ENCODE measurements at places on chromosomes 4 and X.

DNA sequence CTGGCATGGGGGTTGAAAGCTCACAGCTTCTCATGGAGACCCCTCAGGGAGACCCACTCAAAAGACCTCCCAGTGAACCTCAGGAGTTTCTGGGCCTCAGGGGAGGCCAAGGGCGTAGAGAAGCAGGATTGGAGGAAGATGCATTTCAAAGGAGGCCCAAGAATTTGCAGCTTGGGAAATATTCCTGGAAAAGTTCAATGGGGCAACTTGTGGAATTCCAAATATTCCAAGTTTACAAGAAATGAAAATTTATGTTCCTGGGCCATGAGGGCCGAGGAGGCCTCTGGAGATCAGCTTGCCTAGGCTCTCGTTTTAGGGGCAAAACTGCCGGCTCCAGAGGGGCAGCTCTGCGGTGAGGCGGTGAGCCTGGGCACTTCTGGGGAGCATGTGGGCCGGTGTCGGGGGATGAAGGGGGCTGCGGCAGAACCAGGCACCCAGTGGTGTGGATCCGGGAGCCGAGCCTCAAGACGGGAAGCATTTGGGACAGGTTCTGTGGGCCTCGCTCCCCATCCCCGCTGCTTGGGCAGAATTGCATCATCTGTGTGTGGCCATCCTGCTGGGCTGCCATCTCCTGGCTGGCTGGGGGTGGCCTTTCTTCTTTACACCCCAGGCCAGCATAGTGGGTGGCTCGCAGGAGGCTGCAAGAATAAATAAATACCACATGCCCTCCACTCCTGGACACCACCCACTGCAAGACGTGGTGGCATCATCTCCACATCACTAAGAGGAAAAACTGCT is 54.6 kb upstream of the GPR78 start:
- no peak for DNase-seq

GRCh38 chrX:9867753-9868152 is 81.5 kb downstream of the SHROOM2 start:
- DNase-seq: no peak

DNA sequence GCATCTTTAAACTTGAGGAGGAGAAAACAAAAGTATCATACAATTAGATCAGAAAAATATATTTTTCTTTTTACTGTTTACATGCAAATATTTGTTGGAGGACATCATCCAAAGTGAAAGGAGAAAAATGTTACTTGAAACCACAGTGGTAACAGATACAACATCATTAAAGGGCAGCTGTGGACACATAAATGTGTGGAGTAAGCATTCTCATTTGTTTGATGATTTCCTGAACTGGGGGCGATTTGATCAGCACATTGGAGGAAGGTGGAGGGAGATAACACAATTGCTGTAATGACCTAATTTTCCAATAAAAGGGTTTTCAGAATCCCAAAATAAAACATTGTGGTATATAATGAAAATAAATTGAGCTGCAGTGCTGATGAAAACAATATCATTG is 314.5 kb upstream of the HS3ST1 start:
- DNase-seq: peak; percentile 14

DNA sequence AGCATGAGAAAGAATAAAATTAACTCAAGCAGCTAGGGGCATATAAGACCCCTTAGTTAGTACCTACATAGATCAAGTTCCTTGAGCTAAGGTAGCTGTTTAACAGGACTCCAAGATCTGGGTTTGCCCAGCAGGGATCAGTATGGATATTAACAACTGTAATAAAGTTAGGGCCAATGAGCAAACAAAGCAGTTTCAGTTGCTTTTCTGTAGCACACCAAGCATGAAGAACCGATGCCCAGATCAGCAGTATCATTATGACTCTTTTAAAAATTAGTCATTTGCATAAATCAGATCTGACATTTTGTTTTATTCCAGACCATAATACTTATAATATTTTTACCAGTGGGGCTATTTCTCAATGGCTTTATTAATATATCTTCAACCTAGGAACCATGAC is 80.9 kb downstream of the C4orf33 start:
- DNase-seq: no peak

DNA sequence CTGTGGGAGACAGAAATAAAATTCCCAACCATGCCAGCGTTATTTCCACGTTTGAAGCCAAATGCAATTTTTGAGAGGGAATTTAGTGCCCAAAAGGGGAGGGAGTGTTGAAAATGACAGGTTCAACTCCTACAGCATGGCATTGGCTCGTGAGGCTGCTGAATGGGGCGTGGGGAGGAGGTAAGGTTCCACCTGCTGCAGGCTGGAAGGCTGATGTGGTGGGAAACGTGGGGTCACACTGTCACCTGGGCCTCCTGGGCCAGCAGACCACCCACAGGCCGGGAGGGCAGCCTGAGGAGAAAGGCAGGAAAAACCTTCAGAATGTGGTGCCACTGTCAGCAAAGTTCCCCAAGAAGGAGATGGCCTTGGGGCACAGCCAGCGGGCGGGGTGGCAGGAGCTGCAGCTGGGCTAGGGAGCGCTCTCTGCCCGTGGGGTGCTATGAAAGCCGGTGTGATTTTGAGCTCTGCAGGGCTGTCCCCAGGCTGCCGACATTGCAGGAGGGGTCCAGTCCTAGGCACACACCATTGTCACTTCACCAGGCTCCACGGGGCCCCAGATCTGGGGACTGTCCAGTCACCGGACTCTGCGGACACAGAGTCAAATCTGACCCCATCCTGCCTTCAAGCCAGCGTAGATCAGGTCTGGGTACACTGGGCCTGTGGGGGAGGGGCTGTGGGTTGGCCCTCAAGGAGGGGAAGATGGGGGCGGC is 19.6 kb downstream of the MSANTD1 start:
- no peak for DNase-seq

- no peak for DNase-seq
These were observed 139.2 kb downstream of the ASMT start for GRCh38 chrX:1754077-1754476.

DNA sequence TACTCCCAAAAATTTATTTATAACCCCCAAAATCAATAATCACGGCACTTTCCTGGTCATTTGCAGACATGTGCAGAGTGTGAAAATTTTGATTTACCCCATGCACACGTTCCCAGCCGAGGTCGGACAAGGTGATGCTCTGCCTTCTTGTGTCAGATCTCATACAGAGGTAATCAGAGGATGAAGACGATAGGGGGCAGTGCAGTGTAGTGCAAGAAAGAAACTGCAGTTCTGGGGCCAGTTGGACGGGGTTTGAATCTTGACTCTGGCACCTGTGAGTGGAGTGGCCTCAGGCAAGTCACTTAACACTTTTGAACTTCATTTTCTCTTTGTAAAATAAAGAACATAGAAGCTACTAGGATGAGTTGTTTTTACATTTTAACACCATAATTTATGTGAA is 88.4 kb downstream of the FRMPD3 start:
- no peak for DNase-seq

DNA sequence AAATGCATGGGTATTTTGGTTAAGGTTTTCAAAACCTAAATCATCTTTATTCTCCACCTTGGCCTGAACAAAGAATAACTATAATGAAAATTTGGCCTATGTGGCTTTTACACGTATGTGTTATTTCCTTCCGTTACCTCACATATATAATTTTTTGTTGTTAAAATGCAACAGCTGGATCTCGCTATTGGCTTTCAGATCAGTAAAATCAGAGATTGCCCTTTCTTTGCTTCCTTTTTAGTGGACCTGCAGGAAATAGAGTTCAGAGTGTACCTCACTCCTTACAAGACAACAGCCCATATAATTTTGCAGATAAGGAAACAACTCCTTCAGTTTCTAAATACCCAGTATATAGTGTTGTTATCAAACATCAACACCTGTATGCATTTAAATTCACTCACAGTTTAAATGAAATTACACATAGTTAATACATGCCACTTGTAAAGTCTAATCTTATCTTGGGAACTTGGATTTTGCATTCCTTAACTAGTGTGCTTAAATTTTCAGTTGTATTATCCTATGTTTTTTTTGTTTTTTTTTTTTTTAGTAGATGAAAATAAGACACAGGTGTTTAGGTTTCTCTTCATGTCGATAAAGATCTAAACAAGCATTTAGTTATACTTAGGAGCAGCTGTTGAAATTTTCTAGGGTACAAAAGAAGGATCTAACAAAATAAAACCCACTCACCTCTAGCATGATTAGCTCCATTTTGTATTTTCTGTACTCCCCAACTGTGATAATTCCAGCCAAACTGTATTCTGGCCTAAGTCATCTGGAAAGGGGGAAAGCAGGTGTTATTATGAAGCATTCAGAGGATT is 96.2 kb upstream of the SPRY1 start:
- DNase-seq: no peak

GRCh38 chr4:176313596-176314336 is 6.0 kb upstream of the SPCS3 start:
- DNase-seq: no peak

GRCh38 chr4:137510557-137511265 is 21.6 kb downstream of the PCDH18 start:
- no peak for DNase-seq

DNA sequence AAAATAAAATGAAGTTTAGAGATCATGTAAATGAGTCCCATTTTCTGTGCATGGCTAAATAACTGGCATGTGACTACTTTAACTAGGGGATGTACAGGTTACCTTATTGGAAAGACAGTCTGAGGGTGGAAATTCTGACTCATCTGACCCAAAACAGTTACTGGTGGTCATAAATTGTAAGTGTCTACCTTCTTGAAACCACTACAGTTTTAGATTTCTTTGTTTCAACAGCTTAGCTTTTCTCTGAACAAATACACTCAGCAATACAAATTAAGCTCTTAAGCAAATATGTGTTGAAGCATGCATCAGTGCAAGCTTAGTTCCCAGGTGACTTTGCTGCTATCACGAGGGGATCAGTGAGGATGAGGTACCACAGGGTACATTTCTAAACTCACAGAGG is 60.7 kb upstream of the PGM2 start:
- DNase-seq: no peak

GRCh38 chr4:1713003-1713851 is 1.1 kb upstream of the SLBP start:
- no peak for DNase-seq

DNA sequence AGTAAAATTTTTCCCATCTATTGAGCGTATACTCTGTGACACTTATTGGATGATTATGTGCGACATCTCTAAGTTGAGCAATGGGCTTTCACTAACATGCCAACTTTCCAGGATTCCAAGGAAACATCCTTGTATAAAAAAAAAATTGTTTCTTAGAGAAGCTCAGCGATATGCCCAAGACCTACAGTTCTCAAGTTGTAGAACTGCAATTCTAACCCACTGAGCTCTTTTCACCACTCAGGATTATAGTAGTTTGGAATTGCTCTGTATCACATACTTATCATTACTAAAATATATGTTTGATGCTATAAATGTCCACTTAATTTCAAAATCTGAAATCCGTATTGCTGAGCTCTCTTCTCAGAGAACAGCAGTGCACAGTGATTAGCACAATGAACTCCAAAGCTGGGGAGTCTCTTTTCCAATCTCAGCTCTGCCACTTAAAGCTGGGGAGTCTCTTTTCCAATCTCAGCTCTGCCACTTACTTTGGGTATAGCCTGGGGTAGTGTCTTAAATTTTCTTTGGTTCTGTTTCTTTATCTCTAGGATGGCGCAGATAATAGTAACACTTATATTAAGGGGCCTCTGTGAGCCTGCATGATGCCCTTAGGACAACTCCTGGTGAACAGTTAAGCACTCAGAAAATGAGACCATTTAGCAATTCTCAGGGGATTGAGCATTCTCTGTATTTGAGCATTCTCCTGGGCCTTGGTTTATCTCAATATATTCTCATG is 1722.2 kb upstream of the AGA start:
- DNase-seq: no peak

DNA sequence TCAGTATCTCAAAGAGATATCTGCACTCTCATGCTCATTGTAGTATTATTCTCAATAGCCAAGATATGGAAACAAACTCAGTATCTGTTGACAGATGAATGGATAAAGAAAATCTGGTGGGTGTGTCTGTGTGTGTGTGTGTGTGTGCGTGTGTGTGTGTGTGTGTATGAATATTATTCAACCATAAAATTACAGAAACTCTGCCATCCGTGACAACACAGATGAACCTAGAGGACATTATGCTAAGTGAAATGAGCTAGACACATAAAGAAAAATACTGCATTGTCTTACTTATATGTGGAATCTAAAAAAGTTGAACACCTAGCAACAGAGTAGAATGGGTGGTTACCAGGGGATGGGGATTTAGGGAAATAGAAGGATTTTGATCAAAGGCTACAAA is 13.2 kb downstream of the XKRX start:
- DNase-seq: no peak

DNA sequence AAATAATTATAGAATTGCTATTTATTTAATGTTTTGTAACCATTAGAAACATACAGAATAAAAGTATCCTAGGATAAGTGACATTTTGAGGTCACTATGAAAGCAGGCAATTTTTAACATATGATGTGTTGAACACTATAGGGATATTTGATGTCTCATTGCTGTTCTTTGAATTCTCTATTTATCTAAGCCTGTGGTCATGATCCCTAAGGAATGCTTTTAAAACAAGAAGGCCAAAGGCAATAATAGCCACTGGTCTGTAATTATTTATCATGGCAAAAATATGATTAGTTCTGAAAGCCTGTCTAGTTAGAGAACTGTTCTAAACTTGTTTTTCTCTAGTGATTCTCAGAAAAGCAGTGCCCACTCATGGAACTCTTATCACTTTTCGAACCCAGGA is 186.6 kb downstream of the RPA4 start:
- no peak for DNase-seq

DNA sequence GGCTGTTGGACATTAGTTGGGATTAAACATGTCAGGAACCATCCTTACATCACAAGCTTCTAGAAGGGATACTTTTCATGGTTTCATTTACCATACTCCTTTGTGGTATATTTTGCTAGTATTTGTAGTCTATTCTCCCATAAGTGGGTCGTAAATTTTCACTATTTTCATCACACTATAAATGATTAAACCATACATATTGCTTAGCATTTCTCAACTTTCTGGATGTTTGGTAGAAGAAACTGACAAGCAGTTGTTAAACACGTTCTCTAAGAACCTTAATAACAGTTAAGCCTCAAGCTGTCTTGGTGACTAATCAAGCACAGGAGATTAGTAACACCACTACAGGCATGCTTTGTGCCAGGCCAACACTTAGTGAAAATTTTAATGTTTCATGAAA is 375.5 kb downstream of the NAF1 start:
- DNase-seq: no peak

- no peak for DNase-seq
These were observed 103.3 kb upstream of the FAM9C start for GRCh38 chrX:13147733-13148132.

GRCh38 chr4:11783588-11783987 is 354.9 kb upstream of the HS3ST1 start:
- no peak for DNase-seq

- no peak for DNase-seq
These were observed 125.0 kb upstream of the TBL1X start for GRCh38 chrX:9339603-9340491.

DNA sequence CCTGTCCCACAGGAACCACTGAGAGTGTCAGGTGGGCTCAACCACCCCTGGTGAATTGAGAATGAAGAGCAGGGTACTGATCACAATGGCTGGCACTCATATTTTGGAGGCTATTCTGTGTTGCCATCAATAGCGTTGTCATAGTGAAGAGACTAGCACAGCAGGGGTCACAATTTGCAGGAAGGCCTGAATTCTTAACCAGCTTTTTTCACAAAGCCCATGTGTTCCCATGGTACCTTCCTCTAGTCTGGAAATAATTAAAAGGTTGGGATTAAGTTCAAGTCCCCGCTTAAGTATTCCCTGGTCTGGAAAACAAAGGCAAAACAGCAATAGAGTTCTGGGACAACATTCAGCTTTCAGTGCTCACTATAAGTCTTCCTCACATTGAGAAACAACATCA is 1051.7 kb downstream of the C4orf33 start:
- no peak for DNase-seq
